ENCODE measurements at places on chromosomes 13 and 19. TPM values are rescaled to one million over a fixed set of nuclear protein-coding genes. Genes with fewer than 3 reads are reported as not detected.

The LILRA5 gene
- total RNA-seq: 0.20 TPM

The LILRB4 gene
- total RNA-seq: 11.1 TPM

The SKA3 gene
- total RNA-seq: 0.34 TPM

The KCTD4 gene
- 0.21 TPM for total RNA-seq

GRCh38 chr19:58568453-58569130 is 4.5 kb downstream of the MZF1 start:
- DNase-seq: peak; percentile 10

DNA sequence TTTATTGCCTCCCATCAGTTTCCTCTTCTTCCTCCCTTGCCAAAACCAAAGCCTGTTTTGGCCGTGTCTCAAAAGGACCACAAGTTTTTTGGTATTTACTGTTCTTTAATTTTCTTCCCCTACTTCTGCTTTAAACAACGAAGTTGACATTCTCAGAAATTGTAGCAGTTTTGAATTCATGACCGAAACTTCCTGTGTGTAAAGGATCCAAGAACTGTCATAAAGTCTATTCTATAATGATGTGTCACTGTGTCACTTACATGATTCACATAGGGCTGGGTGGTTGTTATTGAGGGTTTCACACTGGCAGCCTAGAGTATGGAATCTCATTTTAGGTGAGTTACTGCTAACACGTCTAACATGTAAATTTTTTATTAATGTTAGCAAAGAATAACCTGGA is 741.0 kb upstream of the KLHL1 start:
- no peak for DNase-seq

Measured in pancreas (tissue), 10 donors.